ENCODE measurements at places on chromosomes 6 and 20.
A peak's percentile ranks its signal among the peaks of the same experiment; 100 is the strongest.

- no peak for DNase-seq
Observed at GRCh38 chr6:25583906-25584305, 68.1 kb upstream of the SCGN start.

DNA sequence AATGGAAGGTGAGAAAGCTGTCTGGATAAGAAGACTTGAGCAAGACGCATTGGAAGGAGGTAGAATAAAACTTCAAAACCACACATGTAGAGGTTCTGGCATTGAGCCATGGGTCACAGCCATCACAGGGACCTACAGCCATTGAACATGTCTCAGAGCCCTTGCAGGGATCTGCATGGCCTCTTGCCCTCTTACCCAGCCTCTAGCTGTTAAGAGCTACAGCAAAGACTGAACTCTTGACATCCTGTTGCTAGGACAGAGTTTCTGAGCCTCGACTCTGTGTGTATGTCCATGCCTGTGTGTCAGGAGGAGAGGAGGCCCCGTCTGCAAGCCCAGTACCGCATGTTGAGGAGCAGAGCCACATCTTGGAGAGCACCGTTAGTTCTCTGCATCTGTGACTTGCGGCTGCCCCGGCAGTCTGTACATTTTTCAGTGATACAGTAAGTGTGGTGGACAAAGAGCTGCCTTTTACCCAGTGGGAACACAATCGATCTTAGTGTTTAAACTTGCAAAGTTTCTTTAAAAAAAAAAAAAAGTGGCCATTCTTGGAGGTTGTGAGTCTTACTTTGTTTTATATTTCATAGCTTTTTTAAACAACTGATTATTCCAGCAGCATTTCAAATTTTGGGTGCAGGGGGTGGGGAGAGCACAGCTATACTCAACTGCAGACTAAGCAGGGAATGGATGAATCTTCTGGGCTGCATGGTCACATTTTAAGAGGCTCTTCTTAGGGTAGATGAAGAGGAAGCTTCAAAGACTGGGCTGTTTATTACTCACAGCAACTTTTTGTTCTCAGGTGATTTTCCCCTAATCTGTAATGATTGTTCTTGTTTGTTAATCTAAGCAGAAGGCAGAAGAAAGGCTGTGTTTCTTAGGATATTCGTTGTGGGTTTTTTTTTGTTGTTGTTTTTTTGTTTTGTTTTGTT, 88.5 kb downstream of the TBC1D7 start:
- DNase-seq = no peak

DNA sequence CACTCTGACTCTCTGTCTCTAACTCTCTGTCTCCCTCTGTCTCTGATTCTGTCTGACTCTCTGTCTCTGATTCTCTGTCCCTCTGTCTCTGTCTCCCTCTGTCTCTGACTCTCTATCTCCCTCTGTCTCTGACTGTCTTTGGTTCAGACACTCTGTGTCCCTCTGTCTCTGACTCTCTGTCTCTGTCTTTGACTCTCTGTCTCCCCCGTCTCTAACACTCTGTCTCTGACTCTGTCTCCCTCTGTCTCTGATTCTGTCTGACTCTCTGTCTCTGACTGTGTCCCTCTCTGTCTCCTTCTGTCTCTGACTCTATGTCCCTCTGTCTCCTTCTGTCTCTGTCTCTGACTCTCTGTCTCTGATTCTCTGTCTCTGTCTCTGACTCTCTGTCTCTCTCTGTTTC, 21.7 kb upstream of the NOL4L start:
- DNase-seq = no peak

DNA sequence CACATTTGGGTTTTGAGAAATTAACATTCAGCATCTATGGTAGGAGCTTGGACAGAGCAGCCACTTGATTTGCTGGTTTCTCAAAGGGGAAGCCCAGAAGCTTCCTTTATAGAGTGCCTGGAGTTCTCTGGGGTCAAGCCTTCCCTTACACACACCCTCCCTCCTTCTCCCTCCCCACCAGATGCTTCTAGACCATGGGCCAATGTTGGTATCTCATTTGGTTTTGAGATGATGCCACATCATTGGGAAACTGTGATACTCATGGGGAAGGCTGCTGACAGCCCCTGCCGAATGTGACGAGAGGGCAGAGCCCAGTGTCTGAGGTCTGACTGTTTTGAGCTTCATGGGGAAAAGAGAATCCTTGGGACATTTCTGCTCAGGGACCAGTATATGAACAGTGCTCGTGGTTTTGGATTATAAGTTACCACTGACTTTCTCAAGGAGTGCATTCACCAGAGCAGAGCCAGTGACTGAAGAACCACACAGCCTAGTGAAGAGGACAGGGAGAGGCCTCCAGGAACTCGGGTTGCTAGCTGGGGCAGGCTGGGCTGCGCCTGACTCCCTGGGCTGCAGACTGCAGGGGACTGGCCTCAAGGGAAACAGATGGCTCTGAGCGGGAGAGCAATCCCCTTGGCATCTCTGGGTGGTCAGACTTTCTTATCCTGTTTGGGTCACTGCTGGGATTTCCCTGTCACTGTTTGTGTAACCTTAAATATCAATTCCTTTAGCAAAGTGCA, 46.4 kb upstream of the CST5 start:
- no peak for DNase-seq

- DNase-seq = no peak
Observed at GRCh38 chr6:28814032-28814976, 109.5 kb downstream of the TRIM27 start.

- no peak for DNase-seq
Observed at GRCh38 chr6:140052736-140053729, 678.6 kb upstream of the CITED2 start.

DNA sequence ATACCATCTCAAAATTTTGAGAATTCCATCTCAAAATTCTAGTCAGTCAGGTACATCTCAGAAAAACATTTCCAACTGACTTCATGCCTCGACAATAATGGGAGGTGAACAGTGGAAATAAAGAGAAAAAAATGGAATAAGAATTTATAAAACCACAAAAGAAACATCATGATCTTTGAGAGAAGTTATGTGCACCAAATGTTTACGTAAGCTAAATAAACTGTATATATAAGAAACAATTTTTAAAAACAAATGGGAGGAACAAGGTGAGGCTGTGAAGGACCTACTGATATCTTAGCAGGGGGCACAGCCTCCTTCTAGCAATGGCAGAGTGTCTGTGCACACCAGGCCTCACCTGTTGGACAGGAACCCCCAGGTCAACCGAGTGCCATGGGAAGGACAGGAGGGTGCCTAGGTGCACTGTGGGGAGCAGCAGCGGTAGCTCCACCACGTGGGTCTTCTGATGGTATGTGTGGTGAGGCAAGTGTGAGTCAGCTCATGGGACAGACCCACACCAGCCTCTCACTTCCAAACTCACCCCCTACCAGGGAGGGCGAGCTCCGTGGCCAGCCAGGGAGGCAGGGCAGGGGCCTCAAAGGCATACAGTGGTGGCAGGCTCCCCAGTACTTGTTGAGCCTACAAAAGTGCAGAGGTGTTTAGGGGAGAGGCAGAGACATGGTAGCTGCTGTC, 23.2 kb downstream of the DIDO1 start:
- no peak for DNase-seq

GRCh38 chr6:124487623-124488431, 474.4 kb upstream of the RNF217 start:
- no peak for DNase-seq

DNA sequence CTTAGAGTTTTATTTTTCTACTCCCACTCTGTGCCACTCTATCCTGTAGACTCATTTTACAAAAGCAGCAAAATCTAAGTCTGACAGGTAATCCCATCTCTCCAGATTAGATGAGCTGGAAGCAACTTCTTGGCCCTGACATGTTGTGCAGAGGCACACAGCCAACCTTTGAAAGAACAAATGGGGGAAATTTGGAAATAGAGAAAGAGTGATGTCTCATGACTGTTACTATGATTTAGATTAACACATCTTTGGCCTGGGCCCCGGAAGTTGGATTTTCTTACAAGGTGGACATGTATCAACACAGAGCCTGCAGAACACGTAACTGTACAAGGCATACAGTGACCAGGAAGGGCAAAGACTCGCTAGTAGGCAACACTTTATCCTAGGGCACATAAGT, 227.7 kb downstream of the MYLK4 start:
- DNase-seq = no peak

DNA sequence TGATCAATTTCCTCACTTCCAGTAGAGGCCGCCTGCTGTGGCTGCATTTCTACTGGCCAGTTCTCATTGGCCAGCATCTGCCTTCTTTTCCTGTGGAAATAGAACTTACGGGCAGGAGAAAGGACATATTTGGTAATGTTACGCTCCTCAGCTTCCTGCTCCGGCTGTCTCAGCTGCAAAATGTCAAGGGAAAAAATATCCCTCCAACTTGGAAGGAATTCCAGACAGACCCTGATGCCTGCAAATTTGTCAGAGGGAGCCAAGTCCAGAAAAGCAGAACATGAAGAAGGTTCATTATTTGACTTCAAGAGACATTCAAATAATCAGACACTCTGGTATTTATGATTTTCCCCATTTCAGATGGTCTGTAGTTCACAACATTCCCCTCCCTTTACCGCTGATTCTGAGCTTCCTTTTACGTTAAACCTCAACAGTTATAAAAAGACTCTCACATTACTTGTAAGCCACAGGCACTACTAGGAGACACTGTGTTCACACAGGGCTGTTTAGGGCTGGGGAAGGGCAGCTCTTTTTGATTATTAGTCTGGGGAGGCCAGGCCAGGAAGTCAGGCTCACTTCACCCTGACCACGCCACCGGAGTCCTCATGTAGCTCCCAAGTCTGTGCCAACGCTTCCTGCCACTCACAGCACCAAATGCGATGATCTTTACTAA, 179.6 kb upstream of the CCN2 start:
- peak; percentile 82 for DNase-seq

DNA sequence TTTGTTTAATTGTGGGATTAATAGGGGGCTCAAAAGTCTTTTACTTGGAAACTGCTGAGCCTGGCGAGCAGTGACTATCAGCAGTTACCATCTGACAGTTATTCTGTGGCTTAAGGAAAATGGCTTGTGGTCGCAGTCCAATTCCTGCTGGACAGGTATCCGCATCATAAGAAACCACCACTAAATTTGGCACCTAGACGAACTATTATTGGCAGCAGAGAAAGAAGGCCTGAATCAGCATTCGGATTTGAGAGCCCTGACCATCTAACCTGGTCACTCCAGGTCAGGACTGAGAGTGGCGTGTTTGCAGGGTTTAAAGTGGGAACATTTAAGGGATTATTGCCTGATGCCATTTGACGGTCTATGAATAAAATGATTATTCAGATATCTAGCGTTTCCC, 146.4 kb downstream of the RPS12 start:
- no peak for DNase-seq

- DNase-seq = peak; percentile 30
Observed at GRCh38 chr6:118705544-118706491, 54.4 kb upstream of the CEP85L start.

Measured in stomach (tissue), 19 donors.